ENCODE measurements at places on chromosomes 12 and 14.

- DNase-seq = peak; percentile 15
Measured at GRCh38 chr12:121513464-121514183, 67.2 kb downstream of the KDM2B start.

DNA sequence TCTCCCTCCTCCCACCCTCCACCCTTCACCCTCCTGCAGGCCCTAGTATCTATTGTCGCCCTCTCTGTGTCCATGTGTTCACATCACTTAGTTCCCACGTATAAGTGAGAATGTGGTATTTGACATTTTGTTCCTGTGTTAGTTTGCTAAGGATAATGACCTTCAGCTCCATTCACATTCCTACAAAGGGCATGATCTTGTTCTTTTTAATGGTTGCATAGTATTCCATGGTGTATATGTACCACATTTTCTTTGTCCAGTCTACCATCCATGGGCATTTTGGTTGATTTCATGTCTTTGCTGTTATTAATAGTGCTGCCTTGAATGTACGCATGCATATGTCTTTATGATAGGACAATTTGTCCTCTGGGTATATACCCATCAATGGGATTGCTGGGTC is 29.6 kb downstream of the C12orf71 start:
- DNase-seq = no peak

DNA sequence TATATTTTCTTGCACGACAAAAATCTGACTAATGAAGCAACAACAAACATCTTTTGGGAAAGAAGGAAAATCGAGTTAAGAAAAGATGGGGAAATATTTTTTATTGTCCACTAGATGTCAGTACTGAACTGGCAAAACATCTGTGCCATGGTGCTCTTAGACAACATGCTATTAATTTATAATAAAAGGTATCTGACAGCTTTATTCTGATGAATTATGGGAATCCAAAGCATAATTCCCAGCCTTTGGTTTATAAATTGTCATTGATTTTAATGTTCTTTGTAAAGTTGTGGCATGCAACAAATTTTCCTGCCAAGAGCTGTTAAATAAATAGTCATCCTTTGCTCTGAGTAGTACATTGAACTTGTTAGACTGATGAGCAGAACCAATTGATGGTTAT is 231.2 kb downstream of the ETNK1 start:
- no peak for DNase-seq

GRCh38 chr14:32300136-32300535 is 29.0 kb upstream of the AKAP6 start:
- no peak for DNase-seq

DNA sequence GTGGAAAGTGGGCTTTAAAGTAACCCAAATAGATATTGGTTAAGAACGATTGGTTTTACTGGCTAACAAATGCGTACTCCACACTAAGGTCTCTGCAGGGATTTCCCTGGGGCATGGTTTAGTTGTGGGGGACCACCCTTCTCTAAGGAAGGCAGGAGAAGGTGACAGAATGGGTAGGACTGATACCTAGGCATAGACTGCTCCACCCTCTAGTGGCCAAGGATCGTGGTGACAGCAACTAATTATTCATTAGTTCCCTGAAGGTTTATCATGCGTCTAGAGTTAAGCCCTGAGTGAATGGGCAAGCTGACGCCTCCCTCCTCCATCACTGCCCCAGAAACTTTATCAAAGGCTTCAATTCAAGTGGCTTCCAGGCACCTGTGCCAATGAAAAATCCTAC is 9.1 kb downstream of the FAM181A start:
- DNase-seq = peak; percentile 50

- peak; percentile 74 for DNase-seq
Measured at GRCh38 chr12:117111821-117112595, 12.8 kb upstream of the TESC start.

- no peak for DNase-seq
Measured at GRCh38 chr12:23238957-23239356, 614.0 kb downstream of the ETNK1 start.

DNA sequence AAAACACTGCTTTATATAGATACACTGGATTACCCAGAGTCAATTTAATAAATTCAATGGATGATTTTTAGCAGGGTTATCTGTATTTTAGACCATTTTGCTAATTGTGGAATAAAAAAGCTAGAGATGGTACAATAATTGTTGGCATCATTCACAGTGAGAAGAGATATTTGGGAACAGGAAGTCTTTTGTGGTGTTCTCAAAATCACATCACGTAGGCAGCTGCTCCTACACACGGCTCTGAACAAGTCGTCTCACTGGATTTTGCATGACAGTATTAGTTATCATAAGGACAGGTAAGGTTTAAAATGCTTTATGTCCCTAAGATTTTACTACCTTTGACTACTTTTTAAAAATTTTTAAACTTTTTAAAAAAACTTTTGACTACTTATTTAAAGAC is 52.0 kb downstream of the PAPLN start:
- DNase-seq = no peak

- no peak for DNase-seq
Measured at GRCh38 chr14:68822132-68822651, 29.3 kb upstream of the ZFP36L1 start.

GRCh38 chr14:46663382-46663781 is 11.8 kb upstream of the RPL10L start:
- no peak for DNase-seq

GRCh38 chr12:85755760-85756159 is 80.4 kb downstream of the RASSF9 start:
- DNase-seq = no peak

- no peak for DNase-seq
Measured at GRCh38 chr14:80278293-80279023, 67.2 kb upstream of the DIO2 start.

DNA sequence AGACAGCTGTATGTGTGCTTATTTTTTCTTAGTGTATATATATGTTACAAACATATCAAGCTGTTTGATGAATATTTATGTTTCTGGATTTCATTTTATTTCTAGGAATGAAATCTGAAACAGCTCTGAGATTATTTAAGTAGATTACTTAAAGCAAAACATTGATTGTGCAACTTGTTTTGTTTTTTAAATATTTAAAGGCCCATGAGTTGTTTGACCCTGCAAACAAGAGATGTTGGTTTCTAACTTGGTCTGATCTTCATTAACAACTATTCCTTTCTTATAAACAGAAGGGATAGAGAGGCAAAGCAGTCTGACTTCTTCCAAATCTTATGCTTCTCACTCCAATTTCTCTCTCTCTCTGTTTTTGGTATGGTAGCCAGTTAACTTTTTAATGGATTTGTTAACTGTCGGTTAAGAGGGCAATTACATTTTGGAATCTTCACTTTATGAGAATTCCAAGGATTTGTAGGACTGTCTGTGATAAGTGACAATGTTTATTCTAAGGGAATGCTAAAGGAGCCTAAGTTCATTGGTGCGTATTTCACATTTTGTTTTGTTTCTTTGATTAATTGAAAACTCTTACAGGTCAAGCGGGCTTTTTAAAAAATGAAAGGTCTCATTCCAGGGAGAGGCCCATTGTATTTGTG is 102.6 kb upstream of the HMGA2 start:
- no peak for DNase-seq

- DNase-seq = no peak
Measured at GRCh38 chr12:1504304-1504894, 90.0 kb downstream of the FBXL14 start.

DNA sequence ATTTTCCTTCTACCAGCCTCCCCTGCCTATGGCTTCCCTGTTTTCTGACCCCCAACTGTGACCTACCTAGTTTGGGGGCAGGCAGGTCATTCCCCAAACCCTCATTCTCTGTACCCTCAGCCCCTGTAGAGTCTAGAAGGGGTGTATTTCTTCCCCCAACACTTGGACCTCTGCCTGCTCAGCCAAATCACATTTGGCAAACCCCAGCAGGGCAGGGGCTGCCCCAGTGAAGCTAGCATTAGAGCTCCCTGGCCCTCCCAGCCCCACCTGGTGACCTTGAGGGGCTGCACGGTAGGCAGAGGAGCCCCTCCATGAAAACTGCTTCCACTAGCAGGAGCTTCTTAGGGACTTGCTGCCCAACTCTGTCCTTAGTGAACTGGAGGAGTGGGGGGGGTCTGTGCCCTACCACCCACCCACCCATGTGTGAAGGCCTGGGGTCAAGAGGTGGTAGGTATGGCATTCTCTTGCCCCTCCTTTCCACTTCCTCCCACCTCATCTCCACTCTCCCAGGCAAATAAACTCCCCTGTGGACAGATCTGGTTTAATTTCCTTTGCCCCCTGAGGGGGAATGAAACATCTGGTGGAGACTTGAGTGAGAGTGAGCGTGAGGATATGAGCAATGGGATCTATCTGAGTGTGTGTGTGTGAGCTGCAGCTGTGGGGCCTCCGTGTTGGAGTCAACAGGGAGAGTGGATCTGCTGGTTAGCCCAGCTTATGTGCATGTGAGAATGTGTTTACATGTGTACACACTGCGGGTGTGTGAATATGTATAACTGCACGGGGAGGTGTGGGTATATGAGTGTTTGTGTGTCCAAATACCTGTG is 1.6 kb downstream of the NXPH4 start:
- DNase-seq = no peak

DNA sequence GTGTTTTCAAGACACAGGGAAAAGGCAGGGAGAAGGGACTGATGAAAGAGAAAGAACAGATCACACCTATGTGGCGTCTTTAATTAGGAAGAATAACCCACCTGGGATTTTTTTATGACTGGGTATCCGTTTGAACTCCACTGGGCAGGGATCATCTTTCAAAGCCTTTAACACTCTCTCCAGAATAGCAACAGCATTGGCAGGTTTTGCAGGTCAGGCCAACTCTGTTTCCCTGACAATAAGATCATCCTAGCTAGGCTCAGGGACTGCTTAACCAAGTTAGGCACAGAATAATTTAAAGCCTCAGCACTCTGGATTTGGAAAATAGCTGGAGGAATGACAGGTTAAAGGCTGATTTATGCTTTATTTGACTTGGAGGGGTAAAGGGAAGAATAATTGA is 117.6 kb downstream of the SUDS3 start:
- DNase-seq = no peak

GRCh38 chr14:55153951-55154350 is 24.9 kb downstream of the LGALS3 start:
- no peak for DNase-seq

GRCh38 chr12:127501916-127502315 is 765.1 kb upstream of the TMEM132C start:
- DNase-seq = no peak

- no peak for DNase-seq
Measured at GRCh38 chr12:75739912-75740311, 228.5 kb upstream of the KRR1 start.

DNA sequence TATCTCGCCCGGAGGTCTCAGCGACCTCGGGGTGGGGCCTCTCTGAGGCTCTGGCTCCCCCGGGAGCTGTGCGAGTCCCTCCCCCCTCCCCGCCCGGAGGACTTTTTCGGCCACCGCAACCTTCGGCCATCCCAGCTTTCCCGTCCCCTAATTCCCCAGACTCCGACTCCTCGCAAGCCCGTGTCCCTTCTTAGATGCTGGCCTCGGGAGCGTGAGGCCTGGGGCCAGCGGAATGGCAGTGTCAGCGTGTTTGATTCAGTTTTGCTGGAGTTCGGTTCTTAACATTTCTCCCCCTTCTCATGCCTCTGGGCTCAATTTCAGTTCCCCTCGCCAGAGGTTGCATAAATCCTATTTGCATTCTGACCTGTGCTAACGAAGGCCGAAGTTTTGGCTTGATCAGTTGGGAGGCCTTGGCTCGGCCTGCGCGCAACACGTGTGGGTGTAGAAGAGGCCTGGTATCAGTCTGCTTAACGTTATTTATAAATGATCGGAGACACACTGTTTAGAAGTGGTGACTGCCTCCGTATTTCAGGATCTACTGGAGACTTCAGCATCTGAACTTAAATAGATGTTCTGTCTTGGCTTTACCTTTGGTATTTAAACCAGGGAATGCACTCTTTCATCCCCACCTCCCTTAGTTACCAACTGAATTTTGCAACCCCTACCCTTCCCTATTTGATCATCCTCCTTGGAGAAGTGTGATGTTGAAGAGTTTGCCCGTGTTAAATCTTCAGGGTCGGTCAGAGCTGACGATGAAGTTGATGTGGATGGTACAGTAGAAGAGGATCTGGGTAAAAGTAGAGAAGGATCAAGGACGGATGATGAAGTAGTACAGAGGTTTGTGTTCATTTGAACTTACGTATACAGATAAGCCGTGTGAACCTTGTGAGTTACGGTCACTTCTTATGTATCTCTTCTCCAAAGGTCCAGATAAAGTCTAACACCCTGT is 851 bp downstream of the HSP90B1 start:
- DNase-seq = no peak

GRCh38 chr12:120101617-120102016 is 14.9 kb downstream of the RAB35 start:
- no peak for DNase-seq

DNA sequence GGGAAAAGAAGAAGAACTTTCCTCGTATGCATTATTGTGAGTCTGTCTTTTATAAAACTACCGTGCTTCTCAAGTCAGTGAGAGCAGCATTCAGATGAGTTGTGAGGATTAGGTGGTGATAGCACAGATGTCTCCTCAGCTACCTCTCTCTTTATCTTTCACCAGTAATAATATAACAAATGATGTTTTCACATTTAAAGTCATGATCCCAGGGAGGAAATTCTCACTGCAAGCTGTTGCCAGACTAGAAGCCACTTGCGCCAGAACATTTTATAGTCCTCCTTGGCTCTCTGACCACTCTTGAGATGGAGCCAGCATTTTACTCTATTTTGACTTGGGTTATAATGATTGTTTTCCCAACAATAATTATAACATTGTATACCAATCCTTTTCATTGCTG is 443.1 kb downstream of the AEBP2 start:
- DNase-seq = no peak
